ENCODE measurements at places on chromosomes 3 and 15.
A peak's percentile ranks its signal among the peaks of the same experiment; 100 is the strongest.

DNA sequence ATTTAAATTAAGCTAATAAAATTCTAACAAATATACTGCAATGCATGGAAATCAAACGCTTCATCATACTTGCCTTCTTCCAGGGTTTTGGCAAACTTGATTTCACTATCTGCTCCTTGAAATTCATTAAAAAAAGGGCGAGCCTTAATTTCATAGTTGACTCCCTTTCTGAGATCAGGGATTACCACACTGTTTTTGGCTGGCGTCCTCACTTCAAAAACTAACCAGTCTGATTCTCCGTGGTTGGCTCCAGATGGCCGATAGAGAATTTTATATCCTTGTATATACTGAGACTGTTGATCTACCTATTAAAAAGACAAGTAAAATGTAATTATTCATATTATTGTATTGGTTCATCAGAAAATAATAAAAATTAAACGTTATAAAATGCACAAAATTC, 1106.8 kb downstream of the ROBO1 start:
- DNase-seq, result no peak

- peak; percentile 64 for DNase-seq
Observed at GRCh38 chr3:40800343-40800742, 275.6 kb downstream of the ZNF621 start.

DNA sequence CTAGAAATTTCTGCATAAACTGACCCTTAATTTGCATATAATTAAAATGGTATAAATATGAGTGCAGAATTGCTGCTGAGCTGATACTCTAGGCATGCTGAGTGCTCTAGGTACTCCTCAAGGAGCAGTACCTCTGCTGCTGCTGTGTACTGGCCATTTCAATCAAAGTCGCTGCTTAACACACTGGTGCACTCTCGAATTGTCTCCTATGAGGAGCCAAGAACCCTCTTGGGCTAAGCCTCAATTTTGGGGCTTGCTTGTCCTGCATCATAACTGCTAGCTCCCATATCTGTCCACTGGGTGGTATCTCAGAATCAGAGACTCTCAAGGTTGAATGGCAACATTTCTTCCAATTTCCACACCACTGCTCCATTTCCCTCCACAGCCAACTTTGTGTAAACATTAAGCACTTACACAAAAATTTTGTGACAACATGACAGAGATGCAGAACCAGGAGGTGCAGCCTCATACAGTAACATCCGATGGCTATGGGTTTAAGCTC, 82.5 kb downstream of the XXYLT1 start:
- peak; percentile 19 for DNase-seq

DNA sequence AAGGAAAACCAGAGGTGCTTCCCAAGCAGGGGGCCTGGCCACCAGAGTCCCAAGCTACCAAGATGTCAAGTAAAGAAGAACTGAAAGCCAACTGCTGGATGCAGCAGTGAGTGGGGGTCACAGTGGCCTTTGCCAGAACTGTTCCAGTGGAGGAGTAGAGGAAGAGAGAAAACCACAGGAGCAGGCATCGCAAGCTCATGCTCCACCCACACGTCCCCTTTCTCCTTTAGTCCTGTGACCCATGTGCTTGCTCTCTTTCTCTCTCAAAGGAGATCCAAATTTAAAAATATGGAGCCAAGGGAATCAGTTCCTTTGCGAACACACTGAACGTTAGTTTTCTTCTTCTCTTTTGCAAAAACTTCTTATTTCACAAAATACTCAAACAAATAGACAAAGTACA, 12.4 kb upstream of the ABHD2 start:
- DNase-seq, result peak; percentile 78

- DNase-seq, result no peak
Observed at GRCh38 chr3:49928481-49929017, 1.1 kb downstream of the MON1A start.

DNA sequence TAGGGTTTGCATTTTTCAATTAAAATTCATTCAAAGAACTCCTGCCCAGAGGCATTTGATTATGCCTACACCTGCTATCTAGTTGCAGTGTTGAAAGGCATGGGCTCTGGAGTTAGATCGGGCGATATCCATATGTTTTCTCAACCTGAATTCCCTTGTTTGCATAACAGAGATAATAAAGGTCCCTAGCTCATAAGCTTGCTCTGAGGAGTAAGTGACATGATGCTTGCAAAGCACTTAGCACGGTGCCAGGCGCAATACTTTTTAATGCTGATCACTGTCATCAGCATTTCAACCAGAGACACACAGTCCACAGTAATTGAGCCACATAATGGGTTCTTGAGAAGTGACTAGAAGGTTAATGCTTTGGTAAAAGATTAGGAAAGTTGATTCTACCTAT, 106.3 kb upstream of the SAMMSON start:
- DNase-seq, result no peak

GRCh38 chr3:141379250-141379966, 11.1 kb downstream of the ZBTB38 start:
- DNase-seq, result no peak

DNA sequence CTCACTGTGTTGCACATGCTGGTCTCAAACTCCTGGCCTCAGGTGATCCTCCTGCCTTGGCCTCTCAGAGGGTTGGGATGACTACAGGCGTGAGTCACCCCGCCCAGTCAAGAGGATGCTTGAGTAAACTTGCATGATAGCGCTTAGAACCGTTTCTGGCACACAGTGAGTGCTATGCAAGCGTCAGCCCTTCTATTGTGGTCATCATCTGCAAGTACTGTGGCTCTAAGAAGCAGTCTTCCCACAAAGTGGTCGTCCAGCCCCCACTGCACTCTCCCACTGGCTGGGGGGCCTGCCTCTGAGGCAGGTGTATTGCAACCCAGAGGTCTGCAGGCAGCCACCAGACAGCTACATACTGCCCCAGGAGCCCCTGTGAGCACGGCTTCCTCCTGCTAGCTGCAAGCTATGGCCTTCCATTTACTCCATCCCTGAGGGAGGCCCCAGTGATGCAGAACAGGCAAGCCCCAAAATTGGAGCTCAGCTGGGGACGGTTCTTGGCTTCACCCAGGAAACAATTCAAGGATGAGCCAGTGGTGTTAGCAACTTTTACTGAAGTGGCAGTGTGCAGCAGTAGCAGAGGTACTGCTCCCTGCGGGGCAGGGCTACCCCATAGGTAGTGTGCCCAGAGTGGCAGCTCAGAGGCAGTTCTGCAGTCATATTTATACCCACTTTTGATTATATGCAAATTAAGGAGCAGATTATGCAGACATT, 95.4 kb downstream of the LSM3 start:
- DNase-seq, result no peak

DNA sequence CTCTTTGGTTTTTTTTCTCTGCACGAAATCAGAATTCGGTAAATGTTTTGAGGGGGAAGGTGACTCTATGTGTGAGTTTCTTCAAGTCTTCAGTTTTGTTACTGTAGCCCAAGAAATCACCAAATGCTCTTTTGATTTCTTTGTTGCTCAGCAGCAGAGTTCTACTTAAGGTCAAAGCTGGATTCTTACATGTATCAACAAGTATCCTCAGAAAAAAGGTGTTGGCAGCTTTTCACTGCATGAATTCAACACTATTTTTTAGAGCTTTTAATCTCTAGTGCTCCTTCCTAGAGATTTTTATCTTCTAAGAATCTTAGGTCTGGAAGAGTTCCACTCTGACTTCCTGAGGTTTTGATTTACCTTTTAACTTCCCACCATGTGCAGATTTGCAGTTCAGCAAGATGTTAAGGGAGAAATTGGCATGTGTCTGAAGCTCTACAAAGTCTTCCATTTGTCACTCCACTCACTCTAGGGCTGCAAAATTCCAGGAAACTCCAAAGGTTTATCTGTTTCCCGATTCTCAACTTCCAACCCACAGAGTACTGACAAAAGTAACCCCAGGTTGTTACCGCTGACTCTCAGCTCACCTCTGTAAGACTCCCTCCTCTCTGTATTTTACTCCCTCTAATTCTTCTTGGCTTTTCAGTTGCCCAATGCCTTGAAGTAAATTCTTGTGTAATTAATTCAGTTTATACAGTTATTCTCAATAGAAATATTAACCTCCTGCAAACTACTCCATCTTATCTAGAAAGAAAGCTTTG, 13.3 kb upstream of the CD200 start:
- no peak for DNase-seq

GRCh38 chr15:25971053-25971452, 107.9 kb upstream of the ATP10A start:
- no peak for DNase-seq

DNA sequence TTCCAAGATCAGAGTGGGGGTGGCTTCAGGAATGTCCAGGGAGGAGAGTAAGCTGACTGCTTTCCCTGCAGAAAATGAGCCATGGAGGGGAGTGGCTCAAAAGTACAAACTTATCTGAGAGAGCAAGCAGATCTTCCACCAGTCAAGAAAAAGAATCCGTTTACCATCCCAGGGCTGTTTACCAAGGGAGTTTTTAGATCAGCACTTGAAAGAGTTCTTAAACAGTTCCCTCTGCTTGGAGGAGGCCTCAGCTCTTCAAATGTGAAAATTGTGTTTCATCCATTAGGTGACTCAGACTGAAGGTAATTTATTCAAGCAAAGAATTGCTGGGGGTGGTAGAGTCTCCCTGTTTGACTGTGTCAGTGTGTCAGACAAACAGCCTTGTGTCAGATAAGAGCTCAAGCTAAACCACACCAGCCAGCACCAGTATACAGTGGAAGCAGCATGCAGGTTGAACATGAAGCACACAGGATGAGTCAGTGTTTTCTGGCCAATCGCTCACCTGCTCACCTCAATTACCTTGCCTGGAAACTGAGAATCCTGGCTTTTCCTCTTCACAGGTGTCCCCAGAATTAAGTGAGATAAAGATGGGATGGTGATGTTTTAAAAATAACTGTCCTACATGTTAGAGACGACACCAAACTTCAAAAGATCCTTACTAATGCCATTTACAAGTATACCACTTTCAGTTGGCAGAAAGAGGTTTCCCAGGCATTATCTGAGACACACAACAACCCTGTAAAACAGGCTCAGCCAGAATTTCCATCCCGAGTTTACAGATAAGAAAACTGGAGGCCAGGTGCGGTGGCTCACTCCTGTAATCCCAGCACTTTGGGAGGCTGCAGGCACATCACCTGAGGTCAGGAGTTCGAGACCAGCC, 21.7 kb downstream of the SH3BP5 start:
- no peak for DNase-seq

DNA sequence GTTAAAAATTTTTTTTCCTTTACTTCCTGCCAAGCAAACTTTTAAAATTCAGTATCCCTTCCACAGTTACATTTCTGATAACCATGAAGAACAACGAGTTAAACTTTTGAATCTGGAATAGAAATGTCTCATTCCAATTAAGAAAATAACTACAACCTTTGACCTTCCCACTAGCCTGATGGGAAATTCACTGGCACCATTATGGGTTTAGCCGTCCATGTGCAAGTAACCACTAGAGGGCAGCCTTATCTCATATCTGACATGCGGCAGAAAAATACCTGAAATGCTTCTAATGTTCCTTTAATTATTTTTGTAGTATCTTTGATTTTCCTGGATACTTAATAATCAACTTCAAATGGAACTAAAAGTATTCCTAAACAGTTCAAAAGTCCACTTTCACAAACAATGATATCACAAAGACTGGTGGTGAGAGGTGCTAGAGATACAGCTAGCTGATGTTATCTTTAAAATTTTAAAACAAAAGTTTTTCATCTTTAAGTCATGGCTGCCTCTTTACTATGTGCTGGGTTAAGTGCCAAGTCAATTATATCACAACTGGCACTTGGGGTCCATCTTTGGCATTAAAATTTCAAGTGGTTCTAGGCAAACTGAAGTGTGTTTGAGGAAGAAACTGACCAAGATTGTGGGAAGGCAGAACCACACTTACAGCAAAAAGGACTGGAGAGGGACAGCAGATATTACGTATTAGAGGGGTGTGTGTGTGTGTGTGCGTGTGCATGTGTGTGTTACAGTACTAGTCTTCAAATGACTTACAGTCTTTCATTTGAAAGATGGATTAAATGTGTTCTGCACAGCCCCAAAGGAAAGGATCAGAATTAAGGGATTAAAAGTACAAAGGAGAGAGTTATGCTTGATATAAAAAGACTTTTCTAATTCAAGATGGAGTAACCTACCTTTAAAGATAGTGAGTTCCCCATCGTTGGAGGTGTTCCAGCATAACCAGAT, 107.1 kb upstream of the ICE2 start:
- peak; percentile 61 for DNase-seq

GRCh38 chr3:45330510-45331295, 57.7 kb upstream of the LARS2 start:
- DNase-seq, result no peak

DNA sequence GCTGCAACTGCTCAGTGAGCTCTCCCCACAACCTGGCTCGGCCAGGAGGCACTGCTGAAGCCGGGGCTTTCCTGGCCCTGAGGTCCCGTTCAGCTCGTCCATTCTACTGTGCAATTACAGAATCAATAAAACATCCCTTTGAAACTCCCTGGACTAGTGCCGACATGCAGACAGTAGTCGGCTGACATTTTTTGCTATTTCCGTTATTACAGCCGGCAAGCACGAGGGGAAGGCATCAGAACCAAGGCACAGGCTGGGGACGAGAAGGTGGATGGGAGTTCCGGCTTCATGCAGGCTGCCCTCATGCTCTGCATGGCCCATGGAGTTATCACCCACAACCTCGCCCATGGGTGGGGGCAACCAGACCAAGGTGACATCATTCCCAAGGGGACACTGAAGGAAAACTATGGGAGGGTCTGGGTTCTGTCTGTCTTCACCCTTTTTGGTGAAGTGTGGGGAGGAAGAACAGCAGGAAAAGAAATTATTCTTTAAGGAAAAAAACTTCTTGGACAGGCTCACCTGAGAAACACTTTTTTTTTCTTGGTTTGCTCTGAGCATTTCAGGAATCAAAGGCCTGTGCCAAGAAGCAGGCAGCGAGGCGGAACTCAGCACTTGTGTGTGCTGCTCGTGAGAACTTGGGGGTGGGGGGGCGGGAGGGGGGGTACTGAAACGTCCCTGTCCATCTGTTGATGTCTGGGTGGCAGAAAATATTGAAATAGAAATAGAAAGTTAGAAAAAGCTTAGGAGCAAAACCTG, 154.5 kb downstream of the FOXP1 start:
- DNase-seq, result no peak

DNA sequence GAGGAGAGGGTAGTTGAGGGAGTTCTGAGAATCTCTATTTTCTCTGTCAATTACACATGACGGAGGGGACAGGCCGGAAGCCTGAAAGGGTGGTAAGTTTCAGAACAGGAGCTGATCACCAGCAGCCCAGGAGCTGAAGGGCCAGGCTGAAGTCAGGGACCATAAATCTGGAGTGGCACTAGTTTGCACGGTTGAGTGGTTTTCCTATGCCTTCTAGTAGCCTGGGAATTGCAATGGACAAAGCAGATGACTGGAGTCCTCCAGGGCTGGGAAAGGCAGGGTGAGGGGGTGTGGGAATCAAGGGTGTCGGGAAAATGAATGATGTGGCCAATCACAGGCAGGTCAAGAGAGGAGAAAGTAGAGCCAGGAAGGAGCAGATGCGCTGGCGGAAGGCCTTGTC, 72.5 kb downstream of the MAGEF1 start:
- DNase-seq, result no peak
